Progenitor cell of endocrine pancreas (in vitro differentiated cells): ENCODE measurements at places on chromosomes 1 and 21. TPM values are rescaled to one million over a fixed set of nuclear protein-coding genes. Genes with fewer than 3 reads are reported as not detected.

Gene FCRL2
- total RNA-seq = not detected in 2 replicates

Gene OLFML2B
- total RNA-seq = 0.67 and 1.8 TPM in 2 replicates

Gene LHX4
- 0.55 and 0.62 TPM in 2 replicates for total RNA-seq

Gene ELOA
- total RNA-seq = 37.5 and 40.8 TPM in 2 replicates

GRCh38 chr1:201590474-201590873, 51.5 kb downstream of the NAV1 start:
- no peaks in the 10 kb centered on the region for H3K36me3 ChIP-seq
- DNase-seq = no peak
- H3K27me3 ChIP-seq = no peaks in the 10 kb centered on the region
- H3K27ac ChIP-seq = no peak overlapping the region

DNA sequence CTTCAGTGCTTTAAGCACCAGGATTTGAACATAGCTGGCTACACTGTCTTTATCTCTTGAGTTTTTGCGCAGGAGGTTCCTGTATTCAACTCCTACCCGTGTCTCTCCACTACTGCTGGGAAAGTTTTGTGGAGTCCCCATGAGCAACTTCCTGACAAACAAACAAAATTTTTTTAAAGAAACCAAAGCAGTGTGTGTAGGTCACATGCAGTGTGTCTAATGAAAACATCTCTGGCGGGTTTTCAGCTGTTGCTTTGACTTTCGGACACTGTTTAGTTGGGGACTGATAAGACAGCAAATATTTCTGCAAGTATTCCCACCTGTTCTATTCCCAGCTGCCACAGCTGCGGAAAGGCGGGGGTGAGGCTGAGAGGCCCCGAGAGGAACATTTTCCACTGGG, 2.0 kb downstream of the PSEN2 start:
- DNase-seq = no peak
- peak overlapping the region; percentile 84 for H3K4me3 ChIP-seq
- H3K36me3 ChIP-seq = peaks cover 4% of the 10 kb centered on the region
- peaks cover 16% of the 10 kb centered on the region for H3K4me1 ChIP-seq
- H3K27me3 ChIP-seq = peaks cover 9% of the 10 kb centered on the region
- peak overlapping the region; percentile 58 for H3K27ac ChIP-seq

DNA sequence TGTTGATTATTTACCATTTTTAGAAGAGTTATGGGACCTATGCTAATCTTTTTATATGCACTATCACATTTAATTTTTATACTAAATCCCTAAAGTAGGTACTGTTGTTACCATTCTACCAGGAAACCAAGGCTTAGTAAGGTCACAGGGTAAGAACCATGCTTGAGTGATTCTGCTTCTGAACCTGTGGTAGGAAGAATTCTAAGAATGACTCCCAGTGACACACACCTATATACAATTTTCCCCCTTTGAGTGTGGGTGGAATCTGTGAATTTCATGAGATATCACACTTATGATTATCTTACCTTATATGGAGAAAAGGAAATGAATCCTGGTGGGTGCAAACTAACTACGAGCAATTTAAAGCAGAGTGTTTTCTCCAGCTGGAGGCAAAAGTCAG, 391.0 kb downstream of the USH2A start:
- H3K4me1 ChIP-seq = no peaks in the 10 kb centered on the region
- no peak overlapping the region for H3K27ac ChIP-seq
- H3K4me3 ChIP-seq = no peak overlapping the region
- no peaks in the 10 kb centered on the region for H3K27me3 ChIP-seq
- no peaks in the 10 kb centered on the region for H3K36me3 ChIP-seq

DNA sequence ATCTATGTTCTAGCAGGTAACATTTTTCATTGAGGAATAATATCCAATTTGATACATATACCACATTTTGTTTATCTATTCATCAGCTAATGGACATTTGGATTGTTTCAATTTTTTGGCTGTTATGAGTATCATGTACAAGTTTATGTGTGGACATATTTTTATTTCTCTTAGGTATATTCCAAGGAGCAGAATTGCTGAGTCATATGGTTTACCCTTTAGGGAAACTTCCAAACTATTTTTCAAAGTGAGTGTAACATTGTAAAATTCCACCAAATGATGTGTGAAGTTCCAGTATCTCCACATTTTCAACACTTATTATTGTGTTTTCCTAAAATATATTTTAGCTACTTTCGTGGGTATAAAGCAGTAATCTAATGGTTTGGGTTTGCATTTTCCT, 1789.9 kb downstream of the MRPL39 start:
- no peaks in the 10 kb centered on the region for H3K27me3 ChIP-seq
- no peak overlapping the region for H3K27ac ChIP-seq
- H3K4me3 ChIP-seq = no peak overlapping the region
- DNase-seq = no peak
- H3K4me1 ChIP-seq = no peaks in the 10 kb centered on the region
- H3K36me3 ChIP-seq = no peaks in the 10 kb centered on the region

- H3K27ac ChIP-seq = no peak overlapping the region
- no peak for DNase-seq
- H3K27me3 ChIP-seq = no peaks in the 10 kb centered on the region
- no peaks in the 10 kb centered on the region for H3K36me3 ChIP-seq
Observed at GRCh38 chr1:208146650-208147049, 97.5 kb downstream of the PLXNA2 start.

DNA sequence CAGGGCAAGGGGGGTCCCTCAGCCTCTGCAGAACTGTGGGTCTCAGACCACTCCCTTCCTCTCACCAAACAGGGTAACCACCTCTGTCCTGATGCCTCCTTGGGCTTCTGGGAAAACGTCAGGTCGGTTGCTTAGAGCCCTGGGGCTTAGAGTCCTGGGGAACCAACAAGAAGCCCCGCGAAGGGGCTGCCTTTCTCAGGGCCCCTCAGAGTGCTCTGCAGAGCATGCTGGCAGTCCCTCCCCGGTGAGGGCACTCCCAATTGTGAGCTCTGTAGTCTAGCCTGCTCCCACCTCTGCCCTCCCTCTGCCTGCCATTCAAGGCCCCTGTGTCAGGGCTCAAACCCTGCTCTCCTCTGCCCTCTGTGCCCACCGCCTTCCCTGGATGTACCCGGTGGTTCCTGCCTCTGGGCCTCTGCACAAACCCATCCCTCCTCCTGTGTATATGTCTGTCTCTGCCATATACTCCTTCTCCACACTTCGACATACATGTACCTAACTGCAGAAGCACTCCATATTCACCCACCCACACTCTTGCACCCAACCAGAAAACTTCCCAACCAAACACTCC, 92.3 kb downstream of the DMRTB1 start:
- no peaks in the 10 kb centered on the region for H3K4me1 ChIP-seq
- H3K36me3 ChIP-seq = no peaks in the 10 kb centered on the region
- no peak overlapping the region for H3K27ac ChIP-seq
- no peak for DNase-seq
- no peak overlapping the region for H3K4me3 ChIP-seq
- H3K27me3 ChIP-seq = peaks cover 11% of the 10 kb centered on the region

- no peak for DNase-seq
- H3K4me1 ChIP-seq = peaks cover 14% of the 10 kb centered on the region
- H3K4me3 ChIP-seq = no peak overlapping the region
- H3K27ac ChIP-seq = no peak overlapping the region
- no peaks in the 10 kb centered on the region for H3K36me3 ChIP-seq
Observed at GRCh38 chr1:212683357-212683722, 16.3 kb downstream of the BATF3 start.

- H3K4me1 ChIP-seq = no peaks in the 10 kb centered on the region
- H3K27ac ChIP-seq = no peak overlapping the region
- no peaks in the 10 kb centered on the region for H3K36me3 ChIP-seq
- H3K27me3 ChIP-seq = peaks cover 3% of the 10 kb centered on the region
- H3K4me3 ChIP-seq = no peak overlapping the region
Observed at GRCh38 chr21:31612894-31613785, 46.4 kb upstream of the SOD1 start.

DNA sequence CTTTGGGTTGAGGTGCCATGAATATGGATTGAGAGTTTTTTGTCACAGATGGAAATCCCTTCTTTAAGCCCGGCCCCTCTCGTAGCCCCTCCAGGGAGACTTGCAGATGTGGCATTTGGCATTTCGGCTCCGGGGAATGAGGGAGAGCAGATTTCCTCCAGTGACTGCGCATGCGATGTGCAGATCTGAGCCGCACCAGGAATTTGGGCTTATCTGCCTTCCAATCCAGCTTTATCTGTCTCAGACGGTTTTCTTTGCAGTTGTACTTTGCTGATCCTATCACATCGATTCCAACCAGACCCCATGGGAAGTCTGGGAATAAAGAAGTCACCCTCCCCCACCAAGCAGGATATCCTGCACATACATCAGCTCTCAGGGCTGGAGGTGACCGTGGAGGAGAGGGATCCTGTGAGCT, 11.7 kb downstream of the KIF26B start:
- no peak overlapping the region for H3K27ac ChIP-seq
- DNase-seq = no peak
- no peaks in the 10 kb centered on the region for H3K36me3 ChIP-seq
- peaks cover 23% of the 10 kb centered on the region for H3K4me1 ChIP-seq
- peak overlapping the region; percentile 61 for H3K4me3 ChIP-seq

GRCh38 chr1:46646844-46647243, 21.3 kb downstream of the ATPAF1 start:
- no peak overlapping the region for H3K4me3 ChIP-seq
- H3K4me1 ChIP-seq = no peaks in the 10 kb centered on the region
- no peak for DNase-seq
- H3K27ac ChIP-seq = no peak overlapping the region
- peaks cover 43% of the 10 kb centered on the region for H3K36me3 ChIP-seq

DNA sequence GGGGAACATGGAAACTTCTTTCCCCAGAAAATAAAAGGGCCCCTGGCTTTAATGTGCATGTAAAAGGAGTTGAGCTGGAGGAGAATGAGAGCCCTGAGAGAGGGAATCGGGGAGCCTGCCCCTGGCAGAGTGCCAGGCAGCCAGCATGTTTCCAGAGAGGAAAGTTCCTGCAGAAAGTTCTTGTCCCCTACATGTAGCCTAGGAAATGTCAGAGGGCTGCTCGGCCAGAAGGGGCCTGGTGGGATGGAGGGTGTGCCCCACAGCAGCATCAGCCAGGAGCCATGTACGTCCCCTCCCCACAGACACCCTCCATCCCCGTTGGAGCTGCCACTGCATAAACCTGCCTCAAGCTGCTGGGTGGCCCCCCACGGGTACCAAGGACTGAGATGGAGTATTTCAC, 5.4 kb upstream of the PRELP start:
- DNase-seq = no peak
- peak overlapping the region; percentile 16 for H3K27ac ChIP-seq
- H3K4me3 ChIP-seq = no peak overlapping the region
- peaks cover 3% of the 10 kb centered on the region for H3K27me3 ChIP-seq
- no peaks in the 10 kb centered on the region for H3K36me3 ChIP-seq

DNA sequence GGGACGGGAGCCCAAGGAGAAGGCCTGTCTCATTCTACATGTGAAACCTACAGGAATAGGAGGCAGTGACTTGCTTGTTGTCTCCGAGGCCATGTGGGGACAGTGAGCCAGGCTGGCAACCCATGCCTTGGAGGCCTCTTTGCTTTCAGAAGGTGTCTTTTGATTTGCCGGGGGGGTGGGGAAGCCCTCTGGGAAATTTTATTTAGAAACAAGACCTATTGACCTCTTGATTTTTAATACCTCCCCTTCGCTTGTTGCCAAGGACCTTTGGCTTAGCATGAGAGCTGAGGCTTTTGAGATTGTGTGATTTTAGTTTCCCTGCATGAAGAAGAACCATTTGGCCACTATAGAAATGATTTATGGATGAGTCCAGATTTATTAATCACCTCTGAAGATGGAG, 4.1 kb downstream of the ARMH1 start:
- DNase-seq = no peak
- H3K36me3 ChIP-seq = peaks cover 5% of the 10 kb centered on the region
- H3K4me1 ChIP-seq = peaks cover 17% of the 10 kb centered on the region
- no peak overlapping the region for H3K27ac ChIP-seq
- no peak overlapping the region for H3K4me3 ChIP-seq

- H3K36me3 ChIP-seq = no peaks in the 10 kb centered on the region
- peaks cover 1% of the 10 kb centered on the region for H3K4me1 ChIP-seq
- H3K4me3 ChIP-seq = no peak overlapping the region
- DNase-seq = no peak
Observed at GRCh38 chr1:167881069-167881468, 32.9 kb downstream of the ADCY10 start.

- H3K4me1 ChIP-seq = peaks cover 2% of the 10 kb centered on the region
- H3K36me3 ChIP-seq = no peaks in the 10 kb centered on the region
- H3K27ac ChIP-seq = no peak overlapping the region
Observed at GRCh38 chr1:173268786-173269277, 61.7 kb upstream of the TNFSF4 start.

DNA sequence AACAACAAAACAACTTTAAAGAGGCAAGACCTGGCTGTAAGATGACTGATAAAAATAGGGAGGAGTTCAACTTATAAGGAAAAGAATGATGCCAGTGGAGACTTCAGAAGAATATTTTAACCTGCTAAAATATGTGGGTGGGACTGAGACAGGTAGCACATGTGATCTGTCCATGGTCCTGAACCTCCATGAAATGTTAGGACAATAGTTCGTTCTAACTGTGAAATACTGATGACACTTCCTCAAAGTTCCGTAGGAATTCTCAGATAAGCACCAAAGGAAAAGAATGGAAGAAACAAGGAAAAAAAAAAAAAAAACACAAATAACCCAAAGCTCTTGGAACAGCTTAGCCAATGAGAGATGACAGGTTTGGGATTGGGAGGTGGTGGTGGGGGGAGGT, 44.7 kb downstream of the CDC42BPA start:
- no peak for DNase-seq
- H3K4me3 ChIP-seq = no peak overlapping the region
- H3K36me3 ChIP-seq = peaks cover 9% of the 10 kb centered on the region
- no peaks in the 10 kb centered on the region for H3K27me3 ChIP-seq
- no peaks in the 10 kb centered on the region for H3K4me1 ChIP-seq

- H3K27ac ChIP-seq = no peak overlapping the region
- no peaks in the 10 kb centered on the region for H3K4me1 ChIP-seq
- no peaks in the 10 kb centered on the region for H3K36me3 ChIP-seq
- no peak for DNase-seq
- H3K27me3 ChIP-seq = peaks cover 5% of the 10 kb centered on the region
Observed at GRCh38 chr1:167663002-167663772, 33.2 kb downstream of the RCSD1 start.

DNA sequence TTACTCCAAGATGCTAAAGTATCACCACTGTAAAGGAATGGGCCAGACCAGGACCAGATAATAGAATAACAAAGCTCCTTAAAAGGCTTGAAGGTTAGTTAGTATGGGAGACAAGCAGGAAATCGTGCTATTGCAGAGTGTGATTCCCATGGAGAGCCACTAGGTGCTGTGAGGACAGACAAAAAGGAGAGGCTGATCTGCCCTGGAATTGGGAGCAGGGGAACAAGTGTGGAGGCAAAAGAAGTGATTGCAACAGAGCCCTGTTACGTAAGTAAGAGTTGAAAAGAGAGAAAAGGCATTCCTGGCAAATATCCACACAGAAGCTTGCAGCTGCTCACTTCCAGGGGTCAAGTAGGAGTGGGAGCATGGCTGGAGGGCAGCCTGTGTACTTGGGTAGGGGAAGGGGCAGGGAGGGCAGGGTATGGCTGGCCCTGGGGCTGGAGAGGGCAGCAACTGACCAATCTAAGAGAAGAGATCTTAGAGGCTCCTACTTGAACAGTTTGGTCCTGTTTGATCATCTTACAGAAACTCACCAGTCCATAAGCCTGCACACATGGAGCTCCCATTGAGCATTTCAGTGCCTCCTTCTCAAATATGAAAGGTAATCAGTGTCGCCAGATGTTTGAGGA, 207.7 kb upstream of the GJB5 start:
- H3K27me3 ChIP-seq = peaks cover 62% of the 10 kb centered on the region
- no peak overlapping the region for H3K4me3 ChIP-seq

GRCh38 chr1:22450351-22451021, 1.2 kb upstream of the ZBTB40 start:
- DNase-seq = no peak
- H3K27me3 ChIP-seq = no peaks in the 10 kb centered on the region
- H3K27ac ChIP-seq = peak overlapping the region; percentile 94
- peaks cover 42% of the 10 kb centered on the region for H3K4me1 ChIP-seq
- H3K36me3 ChIP-seq = no peaks in the 10 kb centered on the region
- H3K4me3 ChIP-seq = peak overlapping the region; percentile 56
